ENCODE measurements at places on chromosomes 1 and 21.

- no peak for DNase-seq
Observed at GRCh38 chr1:19262047-19262446, 10.4 kb downstream of the MRTO4 start.

- DNase-seq = no peak
Observed at GRCh38 chr1:26283871-26284596, 4.1 kb downstream of the SH3BGRL3 start.

DNA sequence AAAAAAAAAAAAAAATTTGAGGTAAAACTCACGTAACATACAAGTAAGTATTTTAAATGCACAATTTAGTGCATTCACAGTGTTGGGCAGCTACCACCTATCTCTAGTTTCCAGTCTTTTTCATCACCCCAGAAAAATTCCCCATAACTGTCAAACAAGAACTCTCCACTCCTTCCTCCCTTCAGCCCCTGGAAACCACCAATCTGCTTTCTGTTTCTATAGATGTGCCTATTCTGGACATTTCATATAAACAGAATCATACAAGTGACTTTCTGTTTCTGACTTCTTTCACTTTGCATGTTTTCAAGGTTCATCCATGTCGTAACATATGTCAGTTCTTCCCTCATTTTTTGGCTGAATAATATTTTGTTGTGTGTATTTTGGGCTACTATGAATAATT lies 24.9 kb upstream of the ETS2 start:
- DNase-seq = no peak

DNA sequence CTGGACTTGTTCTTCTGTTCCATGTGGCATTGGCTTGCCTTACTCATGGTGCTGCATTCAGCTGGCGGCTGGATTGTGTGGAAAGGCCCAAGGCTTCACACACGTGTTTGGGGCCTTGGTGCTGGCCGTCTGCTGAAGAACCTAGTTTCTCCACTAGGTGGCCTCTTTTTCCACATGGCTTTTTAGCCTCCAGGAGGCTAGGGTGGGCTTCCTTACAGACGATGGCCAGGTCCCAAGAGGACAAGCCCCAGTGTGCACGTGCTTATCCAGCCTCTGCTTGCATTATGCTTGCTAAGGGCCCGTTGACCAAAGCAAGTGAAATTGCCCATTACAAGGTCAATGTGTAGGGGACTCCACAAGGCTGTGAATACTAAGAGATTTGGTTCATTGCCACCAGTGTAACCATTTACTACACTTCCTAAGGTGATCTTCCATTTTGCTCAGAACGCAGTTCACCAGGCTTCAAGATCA lies 47.5 kb upstream of the FOXO6 start:
- no peak for DNase-seq

All from left hindlimb (tissue), 1 donor.